Stimulated activated CD8-positive, alpha-beta memory T cell treated with anti-CD3 and anti-CD28 coated beads, Interleukin-7, amount 100 ng/mL, for 24 hours (primary cell): ENCODE measurements at places on chromosomes 11 and 22.

- DNase-seq: no peak
These were observed 1260.3 kb downstream of the BRD1 start for GRCh38 chr22:48567213-48567975.

- no peak for DNase-seq
These were observed 69.2 kb downstream of the CD82 start for GRCh38 chr11:44634401-44635281.

DNA sequence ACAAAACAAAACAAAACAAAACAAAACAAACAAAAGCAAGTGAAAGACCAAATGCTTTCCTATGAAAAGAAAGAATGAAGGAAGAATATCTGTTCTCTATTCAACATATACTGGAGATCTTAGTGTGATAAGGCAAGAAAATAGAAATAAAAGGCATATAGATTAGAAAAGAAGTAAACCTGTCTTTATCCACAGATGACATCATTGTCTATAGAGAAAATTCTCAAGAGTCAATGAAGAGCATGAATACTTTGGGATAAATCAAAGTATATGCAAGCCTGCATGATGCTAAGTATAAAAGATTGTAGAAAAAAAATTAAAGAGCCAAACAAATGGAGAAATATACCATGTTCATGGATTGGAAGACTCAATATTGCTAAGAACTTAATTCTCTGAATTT, 17.6 kb downstream of the C2CD3 start:
- no peak for DNase-seq

GRCh38 chr11:118662401-118663271, 16.8 kb downstream of the TREH start:
- DNase-seq: no peak

DNA sequence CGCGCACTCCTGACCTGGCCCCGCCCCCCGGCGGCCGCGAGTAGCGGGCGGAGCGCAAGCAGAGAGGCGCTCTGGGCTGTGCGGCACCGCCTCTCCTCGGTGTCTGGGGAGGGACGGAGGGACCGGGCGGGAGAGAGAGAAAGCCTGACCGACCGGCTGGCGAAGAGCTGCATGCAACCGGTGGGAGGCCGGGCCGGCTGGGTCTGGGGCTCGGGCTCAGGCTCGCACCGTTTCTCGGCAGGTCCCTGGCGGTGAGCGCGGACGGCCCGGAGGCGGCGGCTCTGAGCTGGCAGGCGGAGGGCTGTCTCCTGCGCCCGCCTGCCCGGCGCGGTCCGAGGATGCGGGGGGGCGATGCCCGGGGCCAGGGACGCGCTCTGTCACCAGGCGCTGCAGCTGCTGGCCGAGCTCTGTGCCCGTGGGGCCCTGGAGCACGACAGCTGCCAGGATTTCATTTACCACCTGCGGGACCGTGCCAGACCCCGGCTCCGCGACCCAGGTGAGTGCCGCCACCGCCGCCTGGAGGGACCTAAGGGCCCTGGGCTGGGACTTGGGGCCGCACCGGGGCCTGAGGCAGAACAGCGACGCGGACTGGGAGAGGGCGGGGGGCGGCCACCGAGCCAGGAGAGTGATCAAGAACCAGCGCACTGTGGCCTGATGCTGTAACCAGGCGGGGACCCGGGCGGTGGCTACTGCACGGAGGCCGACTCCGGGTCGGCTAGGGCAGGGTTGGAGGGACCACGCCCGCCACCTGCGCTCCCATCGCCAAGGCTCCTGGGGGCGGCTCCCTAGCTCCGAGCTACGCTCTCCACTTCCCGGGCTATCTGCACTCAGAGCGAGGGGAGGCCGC, at the start of gene SYT9:
Gene SYT9, plus strand, starts transcription at position 69 of the 847 bp plus-strand sequence. Its CDS starts 283 bp downstream, at position 352.
- no peak for DNase-seq

DNA sequence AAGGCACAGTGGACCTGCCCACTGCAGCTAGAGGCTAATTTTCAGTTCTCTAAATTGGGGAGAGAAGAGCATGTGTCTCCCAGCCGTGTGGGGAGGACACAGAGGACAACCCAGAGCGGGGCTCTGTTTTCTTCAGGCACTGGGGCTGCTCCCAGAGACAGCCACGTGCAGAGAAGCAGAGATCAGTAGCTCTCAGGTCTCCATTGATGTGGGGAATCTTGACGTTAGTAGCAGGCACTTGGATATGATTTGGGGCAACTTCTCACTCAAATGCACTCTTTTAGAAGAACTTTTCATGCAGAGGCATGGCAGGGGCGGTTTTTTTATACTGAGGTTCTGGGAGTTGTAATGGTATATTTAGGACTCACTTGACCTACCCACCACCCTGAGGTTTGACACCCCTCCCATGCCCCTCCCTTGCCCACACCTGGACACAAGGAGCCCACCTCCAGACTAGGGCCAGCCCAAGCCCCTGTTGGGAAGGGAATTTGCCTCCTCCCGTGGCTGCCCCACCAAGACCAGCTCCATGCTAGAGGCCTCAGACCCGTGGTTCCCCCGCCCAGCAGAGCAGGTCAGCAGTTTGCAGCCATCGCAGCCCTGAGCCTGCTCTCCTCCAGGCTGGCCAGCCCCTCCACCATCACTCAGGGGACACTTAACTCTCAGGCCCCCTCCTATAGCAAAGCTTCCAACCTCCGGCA, 94.2 kb upstream of the RTL6 start:
- no peak for DNase-seq

DNA sequence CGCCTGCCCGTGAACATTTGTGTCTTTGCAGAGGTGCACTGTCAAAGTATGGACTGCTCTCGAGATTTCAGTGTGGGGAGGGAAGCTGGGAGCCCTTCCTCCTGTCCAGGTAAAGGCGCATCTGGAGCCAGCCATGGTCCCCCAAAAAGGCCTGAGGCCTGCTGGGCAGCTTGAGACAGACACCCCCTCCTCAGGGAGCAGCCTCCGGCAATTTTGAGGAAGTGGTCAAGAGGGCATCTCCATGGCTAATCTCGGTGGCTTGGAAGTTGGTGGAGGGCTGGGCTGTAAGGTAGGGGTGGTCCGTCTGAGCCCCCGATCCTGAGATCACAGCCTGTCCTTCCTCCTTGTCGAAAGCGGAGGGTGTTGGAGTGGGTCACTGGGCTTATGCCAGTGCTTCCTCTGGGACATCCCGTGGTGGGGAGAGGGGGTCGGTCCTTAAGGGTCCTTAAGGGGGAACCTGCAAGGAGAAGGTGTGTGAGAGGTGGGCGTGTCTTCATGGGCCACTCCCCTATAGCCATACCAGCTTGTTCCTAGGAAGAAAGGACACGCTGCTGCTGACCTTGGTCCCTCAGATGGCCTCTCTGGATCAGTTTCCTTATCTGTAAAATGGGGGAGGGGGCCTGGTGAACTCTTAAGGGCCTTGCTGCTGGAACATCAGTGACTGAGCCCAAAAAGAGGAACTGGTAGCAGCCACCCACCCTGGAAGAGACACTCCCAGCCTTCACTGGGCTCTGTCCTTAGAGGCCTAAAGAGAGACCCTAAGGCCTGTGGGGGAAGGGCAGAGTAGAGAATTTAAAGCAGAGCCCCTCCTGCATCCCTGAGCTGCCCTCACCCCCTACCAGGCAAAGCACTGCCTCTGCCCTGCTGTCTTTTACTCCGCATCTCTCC, 2.6 kb downstream of the KCNC1 start:
- no peak for DNase-seq

- DNase-seq: no peak
These were observed 100.0 kb upstream of the GRAMD1B start for GRCh38 chr11:123330071-123330470.

DNA sequence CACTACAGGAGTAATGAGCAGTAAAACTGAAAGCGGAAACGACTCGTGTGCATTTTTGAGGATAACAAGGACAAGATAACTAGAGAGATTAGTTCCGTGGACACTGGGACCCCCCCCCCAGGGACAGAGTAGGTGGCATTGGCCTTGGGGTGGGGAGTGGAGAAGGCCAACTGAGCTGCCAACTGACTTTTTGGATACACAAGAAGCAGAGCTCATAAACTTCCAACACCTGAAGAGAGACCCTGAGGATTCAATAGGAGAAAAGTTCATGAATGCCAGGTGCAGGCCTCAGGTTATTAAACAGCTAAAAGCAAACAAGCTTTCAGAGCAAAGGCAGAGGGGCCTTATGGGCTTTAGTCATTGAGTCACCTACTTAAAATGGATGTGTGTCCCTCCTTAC, 17.6 kb upstream of the PRSS23 start:
- no peak for DNase-seq

GRCh38 chr11:126815111-126815510, 185.5 kb downstream of the KIRREL3 start:
- DNase-seq: no peak

GRCh38 chr11:102269927-102270326, 47.4 kb upstream of the BIRC3 start:
- no peak for DNase-seq

GRCh38 chr11:2574043-2574552, 125.7 kb downstream of the KCNQ1OT1 start:
- DNase-seq: no peak

DNA sequence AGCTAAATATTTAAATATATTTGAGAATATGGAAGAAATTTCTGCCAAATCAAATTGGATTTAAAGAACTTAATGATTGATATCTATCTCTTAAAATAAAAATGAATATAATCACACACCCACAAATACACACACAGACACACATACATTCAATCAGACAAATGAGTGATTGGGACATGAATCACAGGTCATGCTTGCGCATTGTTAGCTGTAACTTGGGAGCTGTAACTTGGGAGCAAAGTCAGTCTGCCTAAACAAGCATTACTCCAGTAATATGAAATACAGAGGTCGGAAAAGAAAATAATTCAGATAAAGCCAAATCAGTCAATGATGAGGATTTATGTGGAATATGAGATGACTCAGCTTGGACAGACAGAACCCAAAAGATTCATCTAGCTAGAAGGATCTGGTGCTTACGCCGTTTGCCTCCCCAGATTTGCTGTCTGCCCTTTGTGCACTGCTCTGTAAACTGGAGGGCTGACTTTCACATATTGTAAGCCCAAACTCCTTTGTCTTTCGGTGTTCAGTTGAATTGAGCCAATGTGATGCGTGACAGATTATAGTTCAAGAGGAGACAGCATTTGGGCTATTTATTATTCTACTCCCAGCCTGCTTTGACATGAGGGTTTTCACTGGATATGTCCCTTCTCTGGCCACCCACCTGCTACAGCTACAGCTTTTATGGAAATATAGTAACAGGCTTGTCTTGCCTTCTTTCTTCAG, 1.6 kb downstream of the OR56B1 start:
- no peak for DNase-seq

- no peak for DNase-seq
These were observed 435.3 kb downstream of the OPCML start for GRCh38 chr11:133096981-133097380.

GRCh38 chr11:101817581-101817980, 97.2 kb upstream of the CEP126 start:
- DNase-seq: no peak

DNA sequence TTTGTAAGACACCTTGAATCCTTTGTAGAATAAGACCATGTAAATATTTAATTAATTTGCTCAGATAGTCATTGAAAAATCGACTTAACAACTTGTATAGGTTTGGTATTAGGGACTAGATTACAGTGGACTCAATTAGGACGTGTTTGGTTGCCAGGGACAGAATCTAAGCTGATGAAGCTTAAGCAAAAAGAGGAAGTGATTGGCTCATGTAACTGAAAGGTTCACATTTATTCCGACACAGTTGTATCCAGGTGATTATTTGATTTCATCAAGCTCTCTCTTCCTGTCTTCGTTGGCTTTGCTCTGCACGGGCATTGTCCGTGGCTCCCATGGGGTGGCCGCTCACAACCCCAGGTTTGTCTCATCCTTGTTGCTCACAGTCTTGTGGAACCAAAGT, 146.4 kb downstream of the C11orf91 start:
- DNase-seq: no peak

DNA sequence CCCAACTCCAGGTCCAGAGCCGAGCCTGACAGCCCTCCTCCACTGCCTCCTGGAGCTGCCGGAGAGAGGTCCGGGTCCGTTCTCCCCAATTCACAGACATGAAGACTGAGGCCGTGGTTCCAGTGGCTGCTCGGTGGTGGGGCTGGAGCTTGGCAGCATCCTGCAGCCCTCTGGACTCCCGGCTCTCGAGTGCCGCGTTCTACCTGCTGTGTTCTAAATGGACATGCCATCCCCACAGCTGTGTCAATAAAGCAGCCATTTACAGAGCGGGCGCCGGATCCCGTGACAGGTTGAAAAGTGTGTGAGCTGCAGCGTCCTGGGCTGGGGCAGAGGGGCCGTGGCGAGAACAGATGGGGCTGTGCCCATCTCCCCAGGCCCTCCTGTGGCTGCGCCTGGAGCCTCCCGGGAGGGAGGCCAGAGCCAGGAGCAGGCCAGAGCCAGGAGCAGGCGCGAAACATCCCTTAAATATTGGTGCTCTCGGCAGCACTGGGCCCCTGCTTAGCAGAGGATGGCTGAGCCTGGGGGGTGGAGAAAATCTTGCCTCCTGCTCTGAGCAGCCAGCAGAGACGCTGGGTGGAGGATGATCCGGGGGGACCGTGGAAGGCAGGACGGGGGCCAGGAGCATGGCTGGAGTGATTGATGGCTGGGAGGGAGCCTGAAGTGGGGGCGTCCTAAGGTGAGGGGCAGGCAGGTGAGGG, 46.2 kb downstream of the FLRT1 start:
- no peak for DNase-seq

GRCh38 chr11:75087319-75088305, 9.1 kb downstream of the OR2AT4 start:
- no peak for DNase-seq

GRCh38 chr11:22927793-22928192, 67.5 kb upstream of the CCDC179 start:
- DNase-seq: no peak

GRCh38 chr22:20203552-20204201, 52.8 kb upstream of the CCDC188 start:
- DNase-seq: no peak

- DNase-seq: no peak
These were observed 22.4 kb downstream of the SLC22A6 start for GRCh38 chr11:62962391-62962790.

GRCh38 chr11:96180341-96180740, 162.7 kb downstream of the MAML2 start:
- DNase-seq: no peak

GRCh38 chr11:115576606-115577380, 72.6 kb upstream of the CADM1 start:
- no peak for DNase-seq

- DNase-seq: no peak
These were observed 254.3 kb upstream of the SESN3 start for GRCh38 chr11:95485115-95485900.

GRCh38 chr22:30433773-30434172, 8.2 kb downstream of the MTFP1 start:
- DNase-seq: no peak
